GM06990 (cell line): ENCODE measurements at places on chromosomes 2 and 18.

DNA sequence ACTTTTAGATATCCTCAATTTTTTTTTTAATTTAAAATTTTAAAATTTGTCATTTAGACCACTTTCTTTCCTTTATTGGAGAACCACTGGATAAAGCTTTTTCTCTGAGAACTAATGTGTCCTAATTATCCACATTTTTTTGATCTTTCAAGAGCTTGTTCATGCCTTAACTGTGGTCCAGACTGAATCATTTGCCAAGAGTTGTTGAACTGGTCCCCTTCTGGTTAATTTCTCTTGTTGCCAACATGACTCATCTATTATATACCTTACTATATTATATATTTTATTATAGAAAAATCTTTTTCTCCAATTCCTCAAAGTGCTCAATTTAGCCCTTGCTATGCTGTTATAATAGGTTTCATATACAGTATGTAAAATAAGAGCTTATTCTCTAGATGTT is 53.1 kb upstream of the TMEM87B start:
- DNase-seq: no peak

DNA sequence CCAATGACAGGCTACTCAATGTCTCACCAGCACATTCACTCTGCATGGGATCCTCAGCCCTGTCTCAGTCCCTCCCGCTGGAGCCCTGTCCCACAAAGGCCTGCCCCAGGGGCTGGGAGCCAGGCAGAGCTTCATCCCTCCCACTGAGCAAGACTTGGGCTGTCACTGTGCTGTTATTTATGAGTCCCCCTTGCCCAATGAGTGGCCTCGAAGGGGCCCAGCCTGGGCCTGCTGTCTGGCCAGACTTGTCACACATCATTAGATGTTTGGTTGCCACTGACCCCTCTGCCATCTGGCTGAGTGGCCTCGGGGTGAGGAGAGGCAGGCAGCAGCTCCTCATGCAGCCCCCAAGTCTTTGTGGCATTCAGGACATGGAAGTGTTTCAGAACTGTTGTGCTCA is 330.6 kb upstream of the SKOR2 start:
- no peak for DNase-seq

DNA sequence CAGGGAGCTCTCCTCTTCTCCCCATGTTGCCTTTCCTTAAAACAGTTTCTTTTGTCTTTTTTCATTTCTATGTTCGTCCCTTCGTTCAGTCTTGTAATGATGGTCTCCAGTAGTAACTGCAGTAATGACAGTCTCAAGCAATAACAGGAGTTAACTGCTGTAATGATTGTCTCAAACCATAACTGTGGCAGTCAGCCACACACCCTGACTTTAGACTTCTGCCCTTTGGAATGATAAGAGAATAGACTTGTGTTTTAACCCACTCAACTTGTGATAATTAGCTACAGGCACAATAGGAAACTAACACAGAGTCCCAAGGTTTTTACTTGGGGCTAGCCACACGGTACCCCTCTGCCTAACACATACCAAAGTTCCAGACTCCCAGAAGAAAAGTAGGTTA is 12.1 kb downstream of the TMEM131 start:
- DNase-seq: no peak

GRCh38 chr2:117948615-117949014 is 65.3 kb downstream of the CCDC93 start:
- DNase-seq: no peak

GRCh38 chr18:37430357-37431076 is 135.1 kb downstream of the CELF4 start:
- no peak for DNase-seq

GRCh38 chr2:165864296-165864695 is 70.2 kb upstream of the GALNT3 start:
- no peak for DNase-seq

DNA sequence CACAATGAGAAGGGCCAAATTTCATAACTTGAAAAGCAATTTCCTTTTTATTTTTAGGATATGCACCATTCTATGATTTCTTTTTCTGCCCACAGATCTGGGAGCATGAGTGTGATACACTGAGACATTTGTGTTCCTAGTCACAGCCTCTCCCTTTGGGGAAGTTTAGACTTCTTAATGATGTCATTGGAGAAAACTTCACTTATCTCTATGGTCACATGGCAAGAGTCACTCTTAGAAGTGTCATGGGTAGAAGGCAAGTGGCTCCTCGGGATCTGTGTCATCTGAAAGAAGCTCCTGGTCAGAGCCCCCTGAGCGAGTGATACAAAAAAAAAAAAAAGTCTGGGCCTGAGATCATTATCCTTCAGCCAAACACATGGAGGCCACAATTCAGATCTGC is 62.5 kb upstream of the LGALSL start:
- DNase-seq: no peak

- no peak for DNase-seq
These were observed 51.4 kb upstream of the APCDD1 start for GRCh38 chr18:10402871-10403559.

- DNase-seq: no peak
These were observed 510.8 kb downstream of the TRIB2 start for GRCh38 chr2:13227578-13227977.
